ENCODE measurements at places on chromosomes 1 and 21.
A peak's percentile ranks its signal among the peaks of the same experiment; 100 is the strongest.

DNA sequence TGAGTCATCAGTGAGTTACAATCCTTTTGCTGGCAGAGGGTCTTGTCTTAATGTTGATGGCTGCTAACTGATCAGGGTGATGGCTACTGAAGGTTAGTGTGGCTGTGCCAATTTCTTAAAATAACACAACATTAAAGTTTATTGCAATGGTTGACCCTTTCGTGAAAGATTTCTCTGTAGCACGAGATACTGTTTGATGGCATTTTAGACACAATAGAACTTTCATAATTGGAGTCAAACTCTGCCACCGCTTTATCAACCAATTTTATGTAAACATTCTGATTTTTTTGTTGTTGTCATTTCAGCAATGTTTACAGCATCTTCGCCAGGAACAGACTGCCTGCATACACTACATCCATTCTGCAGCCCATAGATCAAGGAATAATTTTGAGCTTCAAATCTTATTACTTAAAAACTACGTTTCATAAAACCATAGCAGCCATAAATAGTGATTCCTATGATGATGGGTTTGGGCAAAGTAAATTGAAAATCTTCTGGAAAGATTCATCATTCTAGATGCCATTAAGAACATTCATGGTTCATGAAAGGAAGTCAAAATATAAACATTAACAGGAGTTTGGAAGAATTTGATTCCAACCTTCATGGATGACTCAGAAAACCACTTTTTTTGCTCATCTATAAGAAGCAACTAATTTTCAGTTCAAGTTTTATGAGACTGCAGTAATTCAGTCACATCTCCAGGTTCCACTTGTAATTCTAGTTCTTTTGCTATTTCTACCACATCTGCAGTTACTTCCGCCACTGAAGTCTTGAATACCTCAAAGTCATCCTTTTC lies 85.9 kb downstream of the TYW3 start:
- no peak for DNase-seq

DNA sequence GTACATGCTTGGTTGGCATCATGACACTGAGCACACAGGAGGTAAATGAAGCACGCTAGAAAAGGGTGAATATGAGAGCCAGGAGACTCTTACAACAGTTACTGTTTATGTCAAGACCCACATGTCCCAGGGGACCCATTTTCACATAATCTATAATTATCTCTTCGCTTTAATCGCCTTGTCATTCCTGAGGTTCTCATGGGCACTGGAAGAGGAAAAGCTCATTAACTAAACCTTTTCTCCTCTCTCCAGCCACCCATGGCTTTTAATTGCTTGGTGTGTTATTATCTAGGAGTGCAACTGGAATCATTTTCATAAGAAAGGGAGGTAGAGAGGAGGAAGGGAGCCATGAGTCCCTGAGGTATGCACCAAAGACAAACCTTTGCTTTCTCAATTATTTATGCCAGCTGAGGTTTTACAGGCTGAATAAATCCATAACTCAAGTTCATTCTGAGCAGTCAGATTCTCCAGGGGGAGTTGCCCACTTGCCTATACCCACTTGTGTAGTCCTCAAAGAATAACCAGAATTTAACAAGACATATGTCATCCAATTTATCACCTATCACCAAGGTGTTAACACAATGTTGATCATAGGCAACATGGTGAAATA lies 77.4 kb downstream of the ACBD6 start:
- no peak for DNase-seq

DNA sequence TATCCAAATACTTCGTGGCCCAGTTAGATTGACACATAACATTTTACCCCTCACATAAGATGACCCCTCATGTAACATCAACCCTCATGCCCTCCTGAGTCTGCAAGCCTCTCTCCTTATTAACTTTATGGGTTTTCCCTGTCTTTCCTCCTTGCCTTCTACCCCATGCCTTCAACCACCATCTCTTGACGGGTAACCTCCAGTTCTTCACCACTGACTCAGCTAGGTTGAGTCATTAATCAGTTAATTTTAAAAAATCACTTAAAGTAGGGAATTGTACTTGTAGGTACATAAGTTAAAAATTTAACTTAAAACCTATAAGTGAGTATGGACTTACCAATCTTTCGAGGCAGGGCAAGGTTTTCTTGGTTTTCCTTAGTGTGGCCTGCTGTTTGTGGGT lies 330.7 kb downstream of the CAMTA1 start:
- DNase-seq: no peak

- no peak for DNase-seq
Observed at GRCh38 chr1:22711591-22712501, 1.2 kb downstream of the EPHB2 start.

DNA sequence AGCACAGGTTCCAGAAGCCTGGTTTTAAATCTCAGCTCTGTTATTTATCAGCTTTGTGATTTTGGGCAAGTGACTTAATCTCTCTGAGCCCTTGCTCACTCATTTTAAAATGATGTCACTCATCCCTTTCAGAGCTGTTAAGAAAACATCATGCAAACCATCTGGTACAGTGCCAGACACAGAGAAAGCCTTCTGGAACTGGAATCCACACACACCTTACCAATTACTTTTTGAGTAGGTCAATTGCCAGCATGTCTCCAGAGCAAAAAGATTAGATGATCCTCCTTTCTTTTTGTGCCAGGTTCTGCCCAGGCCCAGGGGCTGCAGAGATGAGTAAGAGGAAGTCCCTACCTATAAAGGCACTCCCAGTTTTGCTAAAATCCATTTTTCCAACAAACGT lies 61.3 kb downstream of the ROR1 start:
- DNase-seq: no peak

- DNase-seq: peak; percentile 37
Observed at GRCh38 chr1:226608699-226609505, 60.3 kb downstream of the STUM start.

- no peak for DNase-seq
Observed at GRCh38 chr1:27773826-27774445, 917 bp downstream of the STX12 start.

- no peak for DNase-seq
Observed at GRCh38 chr1:109642626-109643025, 13.3 kb upstream of the GSTM4 start.

- no peak for DNase-seq
Observed at GRCh38 chr1:78491451-78492071, 787 bp downstream of the PTGFR start.

- no peak for DNase-seq
Observed at GRCh38 chr1:162283657-162284056, 93.0 kb downstream of the SPATA46 start.

GRCh38 chr1:228702433-228702832 lies 32.8 kb upstream of the RHOU start:
- no peak for DNase-seq

DNA sequence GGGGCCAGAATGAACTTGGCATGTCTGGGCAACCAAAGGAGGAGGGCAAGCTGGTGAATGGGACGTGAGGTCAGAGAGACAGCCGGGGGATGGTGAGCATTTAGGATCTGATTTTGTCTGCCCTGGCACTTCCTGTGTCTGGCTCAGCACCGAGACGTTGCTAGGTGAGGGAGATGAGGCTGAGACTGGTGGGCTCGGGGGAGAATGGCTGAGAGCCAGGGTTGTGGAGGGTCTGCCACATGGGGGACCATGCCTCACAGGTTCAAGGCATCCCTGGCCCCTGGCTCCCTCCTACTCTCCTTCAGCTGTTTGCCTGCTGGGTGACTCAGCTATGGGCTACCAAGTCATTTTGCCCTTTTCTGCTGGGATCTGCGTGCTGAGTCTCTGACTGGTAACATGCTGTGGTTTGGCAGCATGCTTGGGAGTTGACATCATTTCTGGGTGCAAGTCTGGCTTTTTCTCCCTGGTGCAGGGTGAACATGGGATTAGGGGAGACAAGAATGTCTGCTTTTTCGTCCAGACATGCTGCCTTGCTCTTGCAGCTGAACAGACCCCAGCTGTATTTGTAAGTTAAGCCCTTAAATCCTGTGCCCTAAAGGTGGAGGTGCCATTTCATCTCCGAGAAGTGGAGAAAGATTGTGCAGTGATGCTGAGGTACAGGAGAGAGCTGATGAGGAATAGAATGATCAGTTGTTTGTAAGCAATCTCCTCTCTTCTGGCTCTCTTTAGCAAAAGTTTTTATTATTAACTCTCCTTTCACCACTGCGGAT lies 17.6 kb downstream of the GALNT2 start:
- no peak for DNase-seq

- no peak for DNase-seq
Observed at GRCh38 chr1:52454779-52455178, 50.4 kb downstream of the PRPF38A start.

GRCh38 chr1:214761030-214761429 lies 158.0 kb downstream of the CENPF start:
- DNase-seq: no peak

- no peak for DNase-seq
Observed at GRCh38 chr1:211490821-211491415, 1.0 kb downstream of the RD3 start.

GRCh38 chr1:171941920-171942319 lies 100.6 kb downstream of the DNM3 start:
- no peak for DNase-seq

GRCh38 chr1:94602316-94602715 lies 60.8 kb upstream of the F3 start:
- no peak for DNase-seq

DNA sequence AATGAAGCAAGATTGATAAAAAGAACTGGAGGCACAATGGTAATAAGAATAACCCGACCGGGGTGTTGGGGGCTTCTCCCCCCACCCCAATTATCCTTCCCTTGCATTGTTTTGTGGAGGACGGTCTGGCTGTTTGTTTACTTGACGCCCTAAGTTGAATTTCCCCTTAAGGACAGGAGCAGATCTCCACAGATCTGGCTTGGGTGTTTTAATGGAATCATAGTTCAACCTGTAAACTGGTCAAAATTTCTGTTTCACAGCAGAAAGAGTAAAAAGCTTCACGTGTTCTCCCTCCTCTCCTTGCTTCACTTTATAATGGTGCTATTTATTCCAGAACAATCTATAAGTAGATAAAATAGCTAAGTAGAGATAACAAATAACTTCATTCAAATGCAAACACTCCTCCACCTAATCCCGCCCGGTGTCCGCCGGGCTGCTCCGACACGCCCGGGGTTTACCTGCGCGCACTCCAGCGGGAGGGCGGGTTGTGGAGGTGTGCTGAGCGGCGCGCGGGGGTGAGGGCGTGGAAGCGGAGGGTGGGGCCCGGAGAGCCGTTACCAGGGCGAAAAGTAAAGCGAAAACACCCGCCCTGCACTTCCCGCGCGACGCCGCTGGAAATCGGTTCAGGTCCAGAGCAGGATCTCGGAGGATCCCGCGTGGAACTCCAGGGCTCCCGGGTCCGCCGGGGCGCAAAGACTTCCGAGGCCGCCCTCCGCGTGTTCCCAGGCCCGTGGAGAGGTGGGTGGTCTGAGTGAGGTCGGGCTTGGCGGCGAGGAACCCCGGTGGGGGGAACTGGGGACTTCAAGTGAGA lies 2.0 kb upstream of the ATF3 start:
- DNase-seq: peak; percentile 24

- DNase-seq: no peak
Observed at GRCh38 chr1:246971090-246971721, 36.7 kb downstream of the ZNF695 start.

DNA sequence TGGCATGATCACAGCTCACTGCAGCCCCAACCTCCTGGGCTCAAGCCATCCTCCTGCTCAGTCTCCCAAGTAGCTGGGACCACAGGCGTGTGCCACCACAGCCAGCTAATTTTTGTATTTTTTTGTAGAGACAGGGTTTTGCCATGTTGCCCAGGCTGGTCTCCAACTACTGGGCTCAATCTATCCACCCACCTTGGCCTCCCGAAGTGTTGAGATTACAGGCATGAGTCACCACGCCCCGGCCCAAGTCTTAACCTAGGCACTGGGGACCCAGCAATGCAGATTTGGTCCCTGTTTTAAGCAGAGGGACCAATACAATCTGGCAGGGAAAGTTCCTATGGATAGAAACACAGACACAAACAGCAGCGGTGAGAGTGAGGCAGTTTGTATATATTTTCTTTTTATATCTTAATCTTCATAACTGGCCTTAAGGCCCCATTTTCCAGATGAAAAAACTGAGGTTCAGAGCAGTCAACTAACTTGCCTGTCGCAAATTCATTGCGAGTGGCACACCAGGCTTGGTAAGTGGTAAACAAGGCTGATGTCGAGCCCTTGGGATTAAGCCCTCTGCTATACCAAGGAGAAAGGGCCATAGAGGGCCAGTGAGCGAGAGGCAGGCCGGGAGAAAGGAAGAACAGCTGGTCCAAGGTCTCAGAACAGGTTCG lies 77.8 kb upstream of the TINAGL1 start:
- no peak for DNase-seq

DNA sequence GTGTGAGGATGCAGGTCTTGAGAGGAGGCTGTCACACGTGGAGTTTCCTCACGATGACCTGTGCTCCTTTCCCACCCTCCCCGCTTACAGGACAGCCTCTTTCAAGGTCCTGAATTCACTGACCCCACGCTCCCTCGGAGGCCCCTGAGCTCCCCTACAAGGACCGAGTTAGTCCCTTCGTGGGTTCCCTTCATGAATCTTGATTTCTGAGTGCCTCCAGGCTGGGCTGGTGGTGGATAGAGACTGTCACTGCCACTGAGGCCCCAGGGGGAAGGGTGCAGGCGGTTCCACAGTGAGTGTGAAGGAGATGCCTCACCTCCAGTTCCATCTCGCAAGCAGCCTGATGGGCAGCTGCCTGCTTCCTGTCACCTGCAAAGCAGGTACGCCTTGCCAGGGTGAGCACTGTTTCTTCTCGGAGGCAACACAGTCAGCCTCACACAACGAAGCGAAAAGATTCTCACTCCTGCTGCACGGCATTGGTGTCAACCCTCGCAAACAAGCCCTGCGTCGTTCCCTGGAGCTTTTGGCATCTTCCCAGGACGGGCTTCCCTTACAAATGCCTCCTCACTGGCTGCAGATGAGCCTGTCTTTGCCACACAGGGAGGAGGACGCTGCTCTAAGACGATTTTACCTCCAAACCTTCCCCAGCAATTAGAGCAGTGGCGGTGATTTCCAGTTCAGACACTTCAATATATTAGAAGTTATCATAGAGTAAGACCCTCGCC lies 26.7 kb upstream of the PCP4 start:
- no peak for DNase-seq

DNA sequence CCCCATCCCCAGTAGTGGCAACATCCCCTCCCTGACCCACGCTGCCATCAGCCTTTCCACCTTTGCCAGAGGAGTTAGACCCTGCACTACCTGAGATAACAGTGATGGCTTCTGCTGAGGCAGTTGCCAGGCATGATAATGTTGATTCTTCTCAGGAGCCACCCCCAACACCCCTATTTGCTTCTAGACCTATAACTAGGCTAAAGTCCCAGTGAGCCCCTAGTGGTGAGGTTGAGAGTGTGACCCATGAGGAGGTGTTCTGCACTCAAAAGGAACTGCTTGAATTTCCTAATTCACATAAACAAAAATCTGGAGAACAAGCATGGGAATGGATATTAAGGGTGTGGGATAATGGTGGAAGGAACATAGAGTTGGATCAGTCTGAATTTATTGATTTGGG lies 159.6 kb upstream of the COL11A1 start:
- no peak for DNase-seq

DNA sequence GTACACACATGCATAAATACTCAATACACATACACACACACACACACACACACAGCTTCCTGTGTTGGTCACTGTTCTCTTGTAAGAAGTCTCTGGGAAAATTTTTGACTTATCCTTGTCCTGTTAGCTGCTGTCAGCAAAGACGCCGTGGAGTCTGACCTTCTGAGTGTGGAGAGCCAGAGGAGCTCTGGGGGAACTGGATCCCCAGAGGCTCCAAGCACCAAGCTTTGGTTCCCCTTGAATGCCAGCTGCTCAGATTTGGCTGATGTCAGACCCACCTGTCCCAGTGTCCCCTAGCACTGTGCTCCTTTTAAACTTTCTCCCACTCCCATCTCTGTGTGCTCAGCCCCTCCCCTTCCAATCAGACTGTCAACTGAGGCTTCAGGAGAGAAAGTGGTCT lies 319.1 kb downstream of the CAMTA1 start:
- no peak for DNase-seq

Data from stimulated activated CD4-positive, alpha-beta T cell treated with anti-CD3 and anti-CD28 coated beads, Interleukin-1b, Interleukin-23, amount 100 ng/mL, for 24 hours (primary cell).